ENCODE measurements at places on chromosomes 12 and 14.
A peak's percentile ranks its signal among the peaks of the same experiment; 100 is the strongest.

- peak; percentile 62 for DNase-seq
Measured at GRCh38 chr12:126182619-126183236, 1117.5 kb downstream of the AACS start.

DNA sequence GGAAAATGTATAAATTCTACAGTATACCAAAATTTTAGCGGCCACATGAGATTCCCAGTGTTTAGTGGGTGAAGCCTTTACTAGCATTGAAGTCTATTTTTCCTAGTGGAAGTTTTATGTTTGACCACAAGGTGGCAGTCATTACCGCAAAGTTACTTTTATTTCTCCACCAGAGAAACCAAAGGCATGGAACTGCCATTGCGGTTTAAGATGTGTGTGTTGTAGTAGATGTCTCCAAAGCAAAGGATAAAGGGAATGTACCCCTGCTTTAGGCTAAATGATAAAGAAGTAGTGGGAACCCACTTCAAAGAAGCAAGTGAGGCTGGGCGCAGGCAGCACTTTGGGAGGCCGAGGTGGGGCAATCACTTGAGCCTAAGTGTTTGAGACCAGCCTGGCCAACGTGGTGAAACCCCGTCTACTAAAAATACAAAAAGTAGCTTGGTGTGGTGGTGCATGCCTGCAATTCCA, 140.5 kb downstream of the PRKCH start:
- peak; percentile 31 for DNase-seq

DNA sequence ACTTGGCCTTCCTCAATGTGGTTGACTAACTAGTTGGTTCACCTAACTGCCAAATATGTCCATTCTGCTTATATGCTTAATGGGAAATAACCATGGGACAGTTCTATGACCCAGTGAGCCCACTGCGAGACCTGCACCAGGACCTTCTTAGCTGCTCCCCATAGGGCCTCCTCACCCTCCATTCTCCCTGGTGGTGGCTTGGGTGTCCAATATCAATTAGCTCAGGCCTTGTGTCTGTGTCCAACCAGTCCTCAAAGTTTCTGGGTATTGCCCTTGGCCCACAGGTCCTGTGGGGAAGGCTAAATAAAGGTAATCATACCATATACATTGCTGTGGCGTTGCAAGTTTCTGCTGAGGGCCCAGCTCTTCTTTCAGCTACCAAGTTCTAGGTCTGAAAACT, 228.2 kb downstream of the PCNX1 start:
- DNase-seq: no peak

- DNase-seq: no peak
Measured at GRCh38 chr12:1800401-1801302, 19.7 kb upstream of the LRTM2 start.

GRCh38 chr12:104877103-104877705, 80.9 kb downstream of the SLC41A2 start:
- peak; percentile 66 for DNase-seq

DNA sequence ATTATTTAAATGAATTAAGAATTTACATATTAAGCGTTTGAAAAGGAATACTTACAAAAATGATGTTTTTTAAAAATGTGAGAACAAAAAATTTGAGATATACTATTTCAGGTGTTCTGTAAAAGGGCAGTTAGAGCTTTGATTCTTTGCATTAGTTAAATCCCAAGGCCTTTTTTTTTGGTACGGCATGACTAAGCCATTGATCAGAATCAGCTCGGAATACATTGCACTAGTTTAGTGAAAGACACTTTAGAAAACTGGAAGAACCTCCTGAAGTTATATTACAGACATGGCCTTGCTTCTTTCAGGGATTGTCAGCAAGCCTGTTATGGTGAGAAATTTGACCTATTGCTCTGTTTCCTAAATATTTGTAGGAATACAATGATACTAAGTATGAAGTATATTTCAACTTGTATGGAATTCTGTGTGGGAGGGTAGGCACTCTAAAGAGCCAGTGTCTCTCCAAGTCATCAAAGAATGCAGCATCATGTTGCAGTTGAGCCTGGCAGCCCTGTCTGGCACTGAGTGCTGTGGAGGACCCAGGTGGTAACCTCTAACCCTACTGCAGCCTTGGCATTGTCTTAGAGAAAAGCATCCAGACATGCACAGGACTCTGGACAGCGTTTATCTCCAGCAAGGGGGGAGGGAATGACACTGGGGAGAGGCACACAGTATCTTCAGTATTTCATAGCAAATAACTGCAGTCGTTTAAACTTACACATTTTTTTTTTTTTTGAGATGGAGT, 1.5 kb downstream of the KLC1 start:
- no peak for DNase-seq

DNA sequence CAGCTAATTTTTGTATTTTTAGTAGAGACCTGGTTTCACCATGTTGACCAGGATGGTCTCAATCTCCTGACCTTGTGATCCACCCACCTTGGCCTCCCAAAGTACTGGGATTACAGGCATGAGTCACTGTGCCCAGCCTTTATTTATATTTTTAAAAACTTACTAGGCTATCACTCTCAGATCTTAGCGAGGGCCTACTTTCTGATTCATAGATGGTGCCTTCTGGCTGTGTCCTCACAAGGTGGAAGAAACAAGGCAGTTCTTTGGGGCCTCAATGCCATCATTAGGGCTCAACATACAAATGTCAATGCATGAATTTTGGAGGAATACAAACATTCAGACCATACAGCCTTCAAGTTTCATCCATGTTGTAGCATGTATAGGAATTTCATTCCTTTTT, 2.4 kb upstream of the DGLUCY start:
- DNase-seq: no peak

- peak; percentile 66 for DNase-seq
Measured at GRCh38 chr14:92456215-92457015, 57.2 kb upstream of the RIN3 start.

- peak; percentile 43 for DNase-seq
Measured at GRCh38 chr12:123150275-123150743, 581 bp downstream of the PITPNM2 start.

DNA sequence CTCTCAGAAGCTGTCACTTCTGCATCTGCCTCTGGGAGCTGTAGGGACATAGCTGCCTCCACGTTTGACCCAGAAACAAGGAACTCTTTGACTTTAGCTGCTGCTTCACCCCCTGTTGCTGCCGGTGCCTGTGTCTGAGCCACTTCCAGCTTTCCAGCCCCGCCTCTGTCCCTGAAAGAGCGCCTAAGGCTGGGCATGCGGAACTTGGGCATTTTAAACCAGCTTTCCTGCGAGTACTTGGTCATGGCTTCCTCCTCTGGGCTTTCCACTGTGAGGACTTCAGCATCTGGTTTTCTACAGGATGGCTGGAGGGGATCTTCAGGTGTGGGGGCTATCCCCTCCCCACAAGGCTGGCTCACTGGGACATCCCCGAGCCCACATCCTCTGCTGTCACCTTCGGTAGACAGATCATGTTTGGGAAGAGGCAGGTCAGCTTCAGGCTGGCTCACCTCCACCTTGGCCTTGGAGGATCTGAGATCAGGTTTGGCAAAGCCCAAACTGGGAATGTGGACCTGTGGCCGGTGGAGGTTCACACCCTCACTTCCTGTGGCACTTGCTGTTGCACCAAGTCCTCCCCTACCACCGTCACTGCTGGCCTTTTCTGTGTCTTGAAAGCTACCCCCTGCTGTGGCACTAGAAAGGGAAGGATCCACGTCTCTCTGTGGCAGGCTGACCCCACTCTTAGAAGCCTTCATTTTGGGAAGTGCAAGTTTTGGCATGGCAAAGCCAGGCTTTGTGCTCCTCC, 15.2 kb downstream of the PLD4 start:
- DNase-seq: no peak

- peak; percentile 79 for DNase-seq
Measured at GRCh38 chr14:75295061-75295461, 16.4 kb downstream of the FOS start.

- peak; percentile 77 for DNase-seq
Measured at GRCh38 chr12:95942524-95943329, at the start of gene CCDC38. Gene CCDC38, minus strand, starts transcription at chr12:95942614. Its CDS starts 6,105 bp downstream, at chr12:95936509.

GRCh38 chr12:79841248-79841877, 93.5 kb downstream of the PPP1R12A start:
- peak; percentile 16 for DNase-seq

DNA sequence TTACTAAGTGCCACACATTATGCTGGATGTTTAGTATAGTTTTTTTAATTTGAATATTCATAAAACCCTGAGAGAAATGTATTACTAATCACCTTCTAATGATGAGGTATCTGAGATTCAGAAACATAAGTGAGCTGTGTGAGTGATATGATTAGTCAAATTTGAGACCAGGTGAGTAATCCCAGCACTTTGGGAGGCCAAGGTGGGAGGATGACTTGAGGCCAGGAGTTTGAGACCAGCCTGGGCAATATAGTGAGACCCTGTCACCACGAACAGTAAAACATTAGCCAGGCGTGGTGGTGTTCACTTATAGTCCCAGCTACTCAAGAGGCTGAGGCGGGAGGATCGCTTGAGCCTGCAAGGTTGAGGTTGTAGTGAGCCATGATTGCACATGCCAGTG, 438.4 kb downstream of the RAD51B start:
- DNase-seq: no peak

DNA sequence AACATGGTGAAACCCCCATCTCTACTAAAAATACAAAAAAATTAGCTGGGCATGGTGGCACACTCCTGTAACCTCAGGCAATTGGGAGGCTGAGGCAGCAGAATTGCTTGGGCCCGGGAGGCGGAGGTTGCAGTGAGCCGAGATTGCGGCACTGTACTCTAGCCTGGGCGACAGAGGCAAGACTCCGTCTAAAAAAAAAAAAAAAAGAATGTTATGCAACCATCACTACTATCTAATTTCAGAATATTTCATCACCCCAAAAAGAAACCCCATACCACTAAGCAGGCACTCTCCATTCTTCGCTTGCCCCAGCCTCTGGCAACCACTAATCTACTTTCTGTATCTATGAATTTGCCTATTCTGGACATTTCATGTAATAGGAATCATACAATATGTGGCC, 68.8 kb upstream of the AMN start:
- no peak for DNase-seq

DNA sequence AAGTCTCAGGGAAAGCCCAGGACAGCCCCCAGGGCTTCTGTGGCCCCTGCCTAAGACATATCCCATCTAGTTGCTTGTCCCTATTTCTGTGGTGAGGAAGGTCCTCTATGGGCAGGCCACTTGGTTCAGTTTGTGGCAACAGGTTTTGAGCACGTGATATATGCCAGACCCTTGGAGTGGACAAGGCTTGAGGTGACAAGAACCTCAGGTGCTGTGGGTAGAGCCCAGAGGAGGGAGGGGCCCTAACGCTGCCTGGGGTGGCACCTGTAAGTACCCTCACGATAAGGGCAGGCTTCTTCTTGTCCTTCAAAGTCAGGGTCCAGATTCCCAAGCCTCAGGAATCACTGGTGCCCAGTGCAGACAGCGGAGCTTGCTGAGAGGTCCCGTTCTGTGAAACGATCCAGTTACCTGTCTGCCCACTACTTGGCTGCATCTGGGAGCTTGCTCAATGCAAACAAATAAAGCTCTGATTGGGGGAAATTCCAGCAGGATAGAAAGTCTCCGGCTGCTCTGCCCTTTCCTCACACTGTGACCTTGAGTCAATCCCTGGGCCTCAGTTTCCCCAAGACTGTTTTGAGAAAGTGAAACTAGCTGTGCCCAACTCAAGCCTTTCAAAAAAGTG, 47.7 kb upstream of the FAM181A start:
- no peak for DNase-seq

DNA sequence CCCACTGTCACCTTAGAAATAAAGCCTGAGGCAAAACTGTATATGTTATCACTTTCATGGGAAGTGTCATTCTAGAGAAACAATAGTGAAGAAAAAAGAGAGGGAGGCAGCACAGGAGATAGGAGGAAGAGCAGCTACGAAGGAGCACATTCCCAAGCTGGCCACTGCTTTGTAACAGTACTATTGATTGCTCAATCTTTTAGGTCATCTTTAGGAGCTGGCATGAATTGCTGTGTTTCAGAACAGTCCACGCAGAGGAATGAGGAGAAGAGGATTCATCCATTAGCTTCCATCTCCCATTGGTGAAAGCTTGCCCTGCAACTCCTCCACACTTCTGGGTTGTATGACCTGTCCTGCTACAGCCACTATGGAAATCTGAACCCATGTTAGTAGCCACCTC, 372.5 kb upstream of the DDHD1 start:
- no peak for DNase-seq

DNA sequence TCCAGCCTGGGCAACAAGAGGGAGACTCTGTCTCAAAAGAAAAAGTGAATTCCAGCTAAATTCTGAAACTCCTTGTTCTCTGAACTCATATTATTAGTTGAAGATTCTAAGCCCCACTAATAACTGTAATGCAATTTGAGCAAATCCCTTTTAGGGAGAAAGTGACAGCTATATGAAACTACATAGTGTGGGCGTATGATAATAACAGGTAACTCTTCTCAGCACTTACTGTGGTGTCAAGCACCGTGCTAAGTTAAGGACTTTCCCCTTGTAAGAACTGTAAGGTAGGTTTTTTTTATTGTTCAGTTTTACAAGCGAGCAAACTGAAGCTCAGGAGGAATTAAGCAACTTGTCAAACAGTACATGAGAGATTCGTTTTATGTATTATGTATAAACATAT, 5.4 kb downstream of the ANKRD13A start:
- no peak for DNase-seq

DNA sequence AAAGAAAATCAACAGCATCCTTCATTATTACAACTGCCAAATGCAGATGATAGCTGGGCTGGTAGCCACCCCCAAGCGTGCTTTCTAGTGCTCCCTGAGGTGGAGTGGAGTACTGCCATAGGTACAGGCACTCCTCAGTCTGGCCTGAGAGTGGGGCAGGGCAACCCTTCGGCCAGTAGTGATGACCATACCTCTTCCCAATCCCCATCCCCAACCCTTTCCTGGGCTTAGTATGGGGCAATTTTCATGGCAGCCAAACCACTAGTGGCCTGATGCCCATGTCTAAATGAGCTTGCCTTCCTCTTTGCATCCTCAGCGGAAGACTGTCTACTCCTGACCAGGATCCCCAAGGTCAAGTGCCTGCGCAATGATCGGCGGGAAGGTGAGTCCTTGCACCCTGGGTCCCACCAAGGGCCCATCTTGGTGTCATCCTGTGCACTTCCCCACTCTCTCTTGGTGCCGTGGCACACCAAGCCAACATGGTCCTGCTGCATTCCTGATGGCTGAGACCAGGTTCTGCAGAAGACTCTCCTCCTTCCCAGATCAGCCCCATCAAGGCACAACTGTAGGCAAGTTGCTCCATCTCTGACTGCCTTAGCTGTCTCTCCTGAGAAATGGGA, 65.8 kb downstream of the GALNT16 start:
- no peak for DNase-seq

DNA sequence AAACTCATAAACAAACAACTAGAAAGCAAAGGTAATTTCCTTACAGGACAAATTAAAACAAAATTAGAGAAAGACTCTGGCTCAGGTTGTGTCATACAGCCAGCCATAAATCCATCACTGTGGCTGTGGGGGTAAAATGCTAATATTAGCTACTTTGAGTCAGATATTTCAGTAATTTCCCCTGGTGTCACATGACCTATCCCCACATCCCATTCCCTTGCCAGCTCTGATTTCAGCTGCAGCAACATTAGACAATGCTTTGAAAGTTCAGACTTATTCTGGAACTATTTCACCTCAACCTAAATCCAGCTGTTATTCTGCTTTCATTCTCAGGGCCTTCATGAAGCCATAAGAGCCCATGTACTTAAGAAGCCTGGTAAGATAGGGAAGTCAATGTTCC, 55.3 kb downstream of the RPL10L start:
- no peak for DNase-seq

Measured in lung (tissue), 17 donors.